ENCODE measurements at places on chromosomes 7 and 10. TPM values are rescaled to one million over a fixed set of nuclear protein-coding genes. Genes with fewer than 3 reads are reported as not detected.

DNA sequence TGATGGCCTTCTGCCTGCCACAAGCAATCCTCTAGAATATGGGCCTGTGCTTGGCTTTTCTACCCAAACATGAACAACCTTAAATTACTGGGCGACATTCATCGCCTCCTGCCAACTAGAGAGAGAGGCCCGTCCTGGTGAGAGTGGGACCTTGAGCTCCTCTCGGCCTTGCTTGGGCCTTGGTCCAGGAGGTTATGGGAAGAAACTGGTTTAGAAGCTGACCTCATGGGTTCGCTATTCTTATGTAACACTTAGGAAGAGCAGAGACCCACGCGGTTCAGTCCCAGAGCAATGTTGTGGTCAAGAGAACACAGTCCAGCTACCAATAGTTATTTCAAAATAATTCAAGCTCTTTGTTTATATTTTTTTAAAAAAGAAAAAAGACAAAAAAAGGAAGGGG lies 176.3 kb upstream of the ZNF32 start:
- no peak for DNase-seq

DNA sequence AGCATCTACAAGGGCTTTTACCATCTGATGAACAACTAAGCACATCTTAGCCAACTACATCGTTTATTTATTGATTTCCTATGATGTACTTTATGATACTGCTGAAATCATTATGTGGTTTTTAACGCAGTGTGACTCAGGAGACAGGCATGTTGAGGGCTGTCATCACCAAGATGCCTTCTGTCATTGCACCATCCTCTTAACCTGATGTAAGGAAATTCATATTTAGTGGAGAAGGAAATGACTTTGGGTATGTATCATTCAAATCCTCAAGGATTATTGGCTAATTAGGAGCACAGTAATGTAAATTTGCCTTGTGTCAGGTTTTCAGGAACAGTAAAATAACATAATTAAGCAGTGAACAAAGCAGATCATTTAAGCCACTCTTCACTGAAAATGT lies 138.5 kb upstream of the MGMT start:
- no peak for DNase-seq

GRCh38 chr10:76073524-76073923 lies 642.1 kb downstream of the LRMDA start:
- DNase-seq: no peak

GRCh38 chr7:13602036-13602435 lies 387.4 kb downstream of the ETV1 start:
- DNase-seq: no peak

GRCh38 chr10:24988831-24989640 lies 26.9 kb downstream of the ENKUR start:
- peak; percentile 24 for DNase-seq

DNA sequence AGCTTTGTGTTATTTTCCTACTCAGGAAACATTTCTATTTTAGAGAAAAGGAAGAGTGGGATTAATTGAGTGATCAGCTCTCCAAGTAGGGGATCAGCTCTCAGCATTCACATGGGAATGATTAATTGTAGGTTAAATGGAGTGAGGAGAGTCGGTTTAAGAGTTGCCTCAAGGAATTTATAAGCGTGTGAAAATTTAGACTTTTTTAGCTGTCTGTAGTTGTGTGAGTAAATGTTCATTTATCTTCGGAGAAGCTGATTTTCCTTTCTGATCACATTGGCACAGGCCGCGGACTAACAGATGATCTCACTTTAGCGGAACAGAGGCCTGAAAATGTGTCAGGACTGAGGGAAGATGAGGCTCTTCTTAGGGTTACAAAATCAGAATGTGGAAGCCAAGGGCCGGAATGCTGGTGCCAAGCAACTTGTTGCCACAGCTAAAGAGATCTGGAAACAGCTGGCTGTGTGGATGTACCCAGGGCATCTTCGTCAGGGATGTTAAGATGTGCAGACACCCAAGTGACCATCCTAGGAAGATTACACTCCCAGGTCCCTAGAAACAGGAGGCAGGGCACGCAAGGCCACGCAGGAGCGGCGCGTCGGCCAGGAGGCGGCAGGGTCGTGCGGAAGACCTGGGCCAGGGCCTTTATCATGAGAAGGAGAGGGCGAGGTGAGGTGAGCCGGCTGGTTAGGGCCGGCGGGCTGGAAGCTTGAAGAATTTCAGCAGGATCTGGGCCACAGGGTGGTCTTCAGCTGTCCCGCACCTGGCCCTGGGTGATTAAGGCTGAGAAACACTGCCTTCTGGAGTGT lies 35.1 kb upstream of the TTYH3 start:
- DNase-seq: no peak

DNA sequence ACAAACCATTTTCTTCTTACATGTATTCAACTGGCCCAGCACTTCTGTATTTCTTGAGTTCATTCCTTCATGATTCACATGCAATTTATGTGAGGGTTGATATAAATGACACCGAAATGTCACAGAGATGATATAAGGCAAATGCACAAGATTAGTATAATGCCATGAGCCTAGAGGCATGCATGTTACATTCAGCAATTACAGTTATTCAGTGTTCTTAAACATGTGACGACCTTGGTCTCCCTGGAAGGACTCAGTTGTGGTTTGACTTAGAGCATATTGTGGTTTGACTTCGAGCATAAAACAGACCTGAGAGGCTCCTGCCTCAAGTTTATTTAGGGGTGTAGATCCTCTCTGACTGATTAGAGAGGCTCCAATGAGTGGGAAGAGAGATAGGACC lies 752.1 kb upstream of the POM121L12 start:
- no peak for DNase-seq

DNA sequence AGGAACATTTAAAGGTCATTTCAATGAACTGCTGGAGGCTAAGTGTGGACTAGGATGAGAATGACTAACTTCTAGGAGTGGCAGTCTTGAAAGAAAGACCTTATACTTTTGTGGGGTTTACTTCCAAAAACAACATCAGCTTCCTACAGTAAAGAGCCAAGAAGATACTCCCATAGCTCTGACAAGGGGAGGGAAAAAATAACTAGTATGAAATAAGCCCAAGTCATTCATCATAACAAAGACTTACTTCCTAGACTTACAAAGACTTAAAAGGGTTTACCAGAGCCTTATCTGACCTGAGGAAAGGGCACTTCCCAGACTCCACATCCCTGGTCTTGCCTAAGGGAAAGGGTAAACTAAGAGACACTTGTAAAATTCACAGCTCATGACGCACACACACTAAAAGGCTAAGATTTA lies 31.7 kb downstream of the ARHGAP12 start:
- DNase-seq: no peak

DNA sequence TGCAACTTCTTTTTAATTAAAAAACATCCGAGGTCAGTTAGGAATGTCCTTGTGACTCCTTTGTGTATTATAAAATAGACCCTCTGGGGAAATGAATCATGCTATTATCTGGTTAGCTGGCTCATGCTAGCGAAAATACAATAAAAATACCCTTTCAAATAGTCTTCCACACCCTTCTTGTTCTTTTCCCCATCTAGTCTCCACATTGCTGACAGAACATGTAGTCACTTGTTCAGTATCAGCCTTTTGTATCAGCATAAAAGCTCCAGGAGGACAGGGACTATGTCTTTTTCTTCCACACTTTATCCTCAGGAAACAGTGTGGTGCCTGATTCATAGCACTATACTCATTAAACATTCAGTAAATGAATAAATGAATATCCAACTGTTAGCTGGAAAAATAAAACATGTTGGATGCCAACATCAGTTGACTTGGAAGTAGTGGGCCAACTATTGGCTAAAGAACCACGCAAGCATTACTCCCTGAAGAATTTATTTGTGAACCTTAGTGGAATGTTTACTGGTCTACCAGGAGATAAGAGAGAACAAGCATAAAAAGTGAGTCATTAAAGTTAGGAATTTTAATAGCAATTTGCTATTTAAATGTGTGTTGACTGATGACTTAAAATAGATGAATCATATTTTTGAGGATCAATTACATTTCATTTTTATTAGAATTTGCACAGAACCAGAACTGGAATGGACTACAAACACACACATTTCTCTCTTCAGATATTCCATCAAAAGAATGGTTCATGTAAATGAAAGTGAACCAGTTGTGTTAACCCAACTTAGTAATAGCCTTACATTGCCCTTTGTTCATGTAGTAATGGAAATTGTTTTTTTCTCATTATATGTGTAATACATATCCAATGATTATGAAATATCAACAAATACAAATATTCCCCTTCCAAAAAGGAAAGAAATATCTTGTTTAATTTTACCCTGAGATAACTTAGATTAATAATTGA lies 129.6 kb downstream of the DKK1 start:
- no peak for DNase-seq

DNA sequence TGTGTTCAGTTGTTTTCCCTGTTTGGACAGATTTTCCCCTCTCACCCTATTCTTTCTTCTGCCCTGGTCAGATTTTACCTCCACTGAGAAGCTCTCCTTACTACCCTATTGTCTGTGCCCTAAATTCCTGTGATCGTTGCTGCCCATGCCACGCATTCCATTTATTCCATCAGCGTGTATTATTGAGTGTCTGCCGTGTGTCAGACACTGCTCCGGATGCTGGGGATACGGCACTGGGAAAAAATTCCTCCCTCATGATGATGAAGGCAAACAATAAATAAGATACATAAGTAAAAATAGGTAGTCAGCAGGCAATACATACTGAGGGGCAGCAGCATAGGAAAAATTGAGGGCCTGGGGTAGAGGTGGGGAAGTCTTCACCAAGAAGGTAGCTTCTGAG lies 86.8 kb downstream of the FANK1 start:
- no peak for DNase-seq

DNA sequence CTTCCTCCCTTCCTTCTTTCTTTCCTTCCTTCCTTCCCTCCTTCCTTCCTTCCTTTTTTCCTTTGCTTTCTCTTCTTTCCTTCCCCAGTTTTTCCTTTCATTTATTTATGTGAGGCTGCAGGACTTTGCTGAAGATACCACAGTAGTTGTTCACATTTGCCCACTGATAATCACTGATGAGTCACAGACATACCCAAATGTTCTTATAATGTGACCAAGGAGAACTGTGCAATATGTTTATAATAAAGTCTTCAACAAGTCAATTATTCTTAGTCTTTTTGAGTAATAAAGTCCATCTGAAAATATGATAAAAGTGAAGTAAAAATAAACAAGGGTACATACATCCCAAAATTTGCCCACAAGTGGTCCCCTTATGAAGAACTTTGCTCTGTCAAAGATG lies 159.7 kb downstream of the GNAI1 start:
- no peak for DNase-seq

DNA sequence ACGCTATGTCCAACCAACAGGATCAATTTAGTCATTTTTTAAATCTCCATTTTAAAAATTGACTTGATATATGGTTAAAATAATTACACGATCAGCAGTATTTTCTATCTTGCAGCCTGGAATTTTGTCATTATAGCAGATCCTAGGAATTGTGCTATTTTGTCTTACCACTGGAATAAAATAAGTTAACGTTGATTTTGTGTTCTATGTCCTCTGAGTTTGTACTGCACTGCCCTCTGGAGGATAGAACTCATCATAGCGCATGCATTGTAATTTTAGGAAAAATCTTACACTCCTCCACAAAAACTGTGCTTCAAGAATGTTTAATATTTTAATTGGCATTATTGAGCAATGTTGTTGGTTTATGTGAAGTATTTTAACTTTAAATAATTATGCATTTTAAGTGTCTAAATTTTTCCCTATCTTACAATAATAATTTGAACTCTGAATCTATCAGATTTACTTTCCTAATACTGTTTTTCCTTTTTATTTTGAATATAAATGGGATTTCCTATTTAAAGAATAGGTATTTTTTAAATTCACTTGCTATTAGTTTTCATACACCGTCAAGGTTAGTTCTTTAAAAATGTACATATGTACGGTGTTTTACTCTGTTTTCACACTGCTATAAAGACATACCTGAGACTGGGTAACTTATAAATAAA lies 220.1 kb downstream of the PPP1R3A start:
- DNase-seq: peak; percentile 12

GRCh38 chr10:60186315-60187071 lies 203.2 kb downstream of the ANK3 start:
- peak; percentile 100 for DNase-seq

DNA sequence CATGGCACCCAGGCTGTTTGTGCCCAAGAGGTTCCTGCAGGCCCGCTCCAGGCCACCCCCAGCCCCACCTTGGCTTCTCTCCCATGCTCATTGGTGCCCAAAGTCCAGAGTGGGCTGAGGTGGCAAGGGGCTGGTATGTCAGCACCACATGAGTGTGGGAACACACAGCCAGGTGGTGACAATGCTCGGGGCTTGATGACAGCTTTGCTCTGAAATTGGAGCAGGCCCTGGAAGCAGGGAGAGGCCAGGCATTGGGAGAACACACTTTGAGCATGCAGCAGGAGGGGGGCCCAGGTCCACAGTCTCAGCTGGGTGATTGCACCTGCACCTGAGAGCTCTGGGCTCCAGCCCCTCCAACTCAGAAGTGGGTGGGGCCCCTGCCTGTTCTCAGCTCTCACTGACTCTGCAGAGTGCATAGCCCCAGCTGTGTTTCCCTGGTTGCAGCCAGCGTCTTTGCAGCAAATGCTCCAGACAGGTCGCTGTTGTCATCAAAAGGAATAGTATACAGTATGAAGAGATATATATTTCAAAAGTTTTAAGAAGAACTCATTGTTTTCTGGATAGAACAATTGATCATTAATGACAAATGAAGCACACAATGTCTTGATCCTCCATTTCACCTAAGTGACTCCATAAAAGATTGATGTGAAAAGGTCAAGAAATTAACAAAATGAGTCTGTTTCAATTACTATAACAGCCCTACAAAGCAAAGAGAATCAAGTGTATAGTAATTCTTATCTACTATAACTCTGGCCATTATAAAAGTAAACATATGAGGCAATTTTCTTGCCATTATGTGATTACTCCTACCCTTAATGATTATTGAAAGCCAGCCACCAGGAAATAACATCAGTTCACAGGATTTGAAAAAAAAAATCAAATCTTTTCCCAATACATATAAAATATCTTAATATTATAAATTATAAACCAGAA lies 848.1 kb downstream of the PCDH15 start:
- DNase-seq: no peak

DNA sequence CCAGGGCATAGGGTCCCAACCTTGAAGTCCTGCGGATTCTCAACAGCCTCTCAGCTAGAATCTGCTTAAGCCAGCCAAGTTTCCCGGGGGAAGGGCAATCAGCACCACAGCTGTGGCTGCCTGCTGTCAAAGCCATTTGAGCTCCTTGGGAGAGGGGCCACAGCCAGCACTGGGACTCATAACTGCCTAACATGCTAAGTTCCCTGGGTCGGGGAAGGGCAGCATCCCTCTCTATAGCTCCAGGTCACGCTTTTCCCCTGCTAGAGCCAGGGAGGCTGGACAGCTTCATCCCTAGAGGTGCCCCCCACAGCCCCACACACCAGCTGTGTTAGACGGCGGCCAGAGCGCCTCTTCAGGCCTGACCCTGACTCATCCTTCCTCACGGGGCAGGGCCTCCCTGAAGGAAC lies 49.6 kb upstream of the PDE1C start:
- no peak for DNase-seq

The MOGAT3 gene
- not detected for total RNA-seq

The CPN1 gene
- total RNA-seq: not detected

The LIPM gene
- total RNA-seq: not detected

The ENTPD1 gene
- total RNA-seq: not detected

The SPDYE16 gene
- not detected for total RNA-seq

The OR2A1 gene
- not detected for total RNA-seq

The VIPR2 gene
- total RNA-seq: not detected

The RNF133 gene
- not detected for total RNA-seq

The SLC13A1 gene
- not detected for total RNA-seq

Measured in G401 (cell line).